ENCODE measurements at places on chromosomes 13 and 19. TPM values are rescaled to one million over a fixed set of nuclear protein-coding genes. Genes with fewer than 3 reads are reported as not detected.

- H3K36me3 ChIP-seq: peaks cover 16% of the 10 kb centered on the region
- no peak for DNase-seq
- peaks cover 22% of the 10 kb centered on the region for H3K4me1 ChIP-seq
- peak overlapping the region; percentile 78 for H3K4me3 ChIP-seq
- no peaks in the 10 kb centered on the region for H3K27me3 ChIP-seq
Measured at GRCh38 chr19:57241176-57241575, 744 bp downstream of the ZNF805 start.

DNA sequence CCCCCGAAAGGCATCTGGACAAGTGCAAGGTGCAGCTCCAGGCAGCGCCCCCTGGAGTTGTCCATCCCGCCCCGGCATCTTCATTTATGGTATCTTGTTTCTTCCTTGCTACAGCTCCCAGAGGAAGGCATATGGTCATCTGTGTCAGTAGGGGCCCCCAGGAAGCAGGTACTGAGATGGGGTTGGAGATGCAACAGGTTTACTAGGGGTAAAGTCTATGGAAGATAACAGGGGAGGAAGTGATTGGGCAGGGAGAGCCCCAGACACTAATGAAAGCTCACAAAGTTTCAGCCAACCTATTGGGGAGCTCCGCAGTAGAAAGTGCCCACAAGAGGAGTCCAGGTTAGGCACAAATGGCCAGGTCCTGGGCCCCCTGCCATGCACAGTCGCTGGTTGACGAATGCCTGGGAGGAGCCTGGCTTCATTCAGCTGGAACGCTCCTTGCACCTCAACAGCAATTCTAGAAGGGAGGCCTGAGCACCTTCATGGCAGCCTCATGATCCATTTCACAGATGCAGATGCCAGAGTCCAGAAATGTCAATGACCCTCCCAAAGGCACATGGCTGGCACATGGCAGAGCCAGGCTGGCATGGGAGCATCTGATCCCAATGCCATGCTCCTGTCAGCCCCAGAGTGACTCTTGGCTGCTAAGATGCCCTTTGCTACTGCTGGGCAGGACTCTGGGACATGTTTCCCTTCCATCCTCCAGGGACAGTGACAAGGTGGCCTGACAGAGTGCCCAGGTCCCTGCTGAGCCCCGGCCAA, 23.8 kb upstream of the PEPD start:
- H3K36me3 ChIP-seq: no peaks in the 10 kb centered on the region
- no peak overlapping the region for H3K27ac ChIP-seq
- H3K27me3 ChIP-seq: no peaks in the 10 kb centered on the region
- DNase-seq: no peak
- no peaks in the 10 kb centered on the region for H3K4me1 ChIP-seq
- H3K4me3 ChIP-seq: no peak overlapping the region

DNA sequence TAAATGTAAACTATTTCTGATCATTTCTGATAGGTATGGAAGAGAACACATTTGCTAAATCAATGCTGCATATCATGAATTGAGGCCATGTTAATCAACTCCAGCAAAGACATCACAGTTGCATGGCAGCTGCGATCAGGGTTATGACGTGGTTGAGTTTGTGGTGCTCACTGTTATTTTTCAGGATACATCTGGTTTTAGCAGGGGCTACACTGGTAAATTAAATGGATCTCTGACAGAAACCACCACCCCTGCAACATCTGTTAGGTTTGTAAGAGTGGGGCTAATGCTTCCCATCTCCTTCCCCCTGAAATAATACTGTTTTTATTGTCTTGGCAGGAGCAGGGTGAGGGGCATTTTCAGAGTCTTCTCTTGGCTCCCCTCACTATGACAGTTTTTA, 444.4 kb upstream of the ZNF507 start:
- H3K4me3 ChIP-seq: no peak overlapping the region
- no peaks in the 10 kb centered on the region for H3K36me3 ChIP-seq
- H3K27me3 ChIP-seq: no peaks in the 10 kb centered on the region
- H3K27ac ChIP-seq: no peak overlapping the region
- DNase-seq: no peak

GRK1 gene
- not detected for total RNA-seq

- no peaks in the 10 kb centered on the region for H3K36me3 ChIP-seq
- no peak overlapping the region for H3K27ac ChIP-seq
- H3K4me1 ChIP-seq: peaks cover 32% of the 10 kb centered on the region
- DNase-seq: peak; percentile 28
- no peak overlapping the region for H3K4me3 ChIP-seq
- H3K27me3 ChIP-seq: peaks cover 63% of the 10 kb centered on the region
Measured at GRCh38 chr13:99956473-99957349, 14.9 kb downstream of the ZIC5 start.

DNA sequence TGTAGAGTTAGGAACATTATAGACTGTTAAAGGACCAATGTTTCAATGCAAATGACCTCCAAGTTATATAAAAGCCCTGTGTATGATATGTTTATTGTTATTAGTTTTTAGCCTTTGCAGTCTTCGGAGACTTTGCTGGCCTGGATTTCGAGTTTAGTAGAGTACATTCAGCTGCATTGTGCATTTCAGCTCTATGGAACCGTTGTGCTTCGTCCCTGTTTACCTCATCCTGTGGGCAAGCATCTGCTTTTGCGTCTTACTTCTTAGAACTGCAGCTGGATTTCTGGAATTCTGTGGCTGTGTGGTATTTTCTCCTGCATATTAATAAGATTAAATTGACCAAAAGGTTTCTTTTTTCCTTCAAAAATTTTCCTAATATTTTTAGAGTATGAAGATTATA, 138.6 kb downstream of the KCNRG start:
- no peak for DNase-seq
- no peaks in the 10 kb centered on the region for H3K4me1 ChIP-seq
- H3K27ac ChIP-seq: no peak overlapping the region
- no peaks in the 10 kb centered on the region for H3K27me3 ChIP-seq
- no peak overlapping the region for H3K4me3 ChIP-seq
- H3K36me3 ChIP-seq: no peaks in the 10 kb centered on the region

PNPLA6 gene
- 118 TPM for total RNA-seq

KLF2 gene
- total RNA-seq: 246 TPM

LYPD5 gene
- not detected for total RNA-seq

DNA sequence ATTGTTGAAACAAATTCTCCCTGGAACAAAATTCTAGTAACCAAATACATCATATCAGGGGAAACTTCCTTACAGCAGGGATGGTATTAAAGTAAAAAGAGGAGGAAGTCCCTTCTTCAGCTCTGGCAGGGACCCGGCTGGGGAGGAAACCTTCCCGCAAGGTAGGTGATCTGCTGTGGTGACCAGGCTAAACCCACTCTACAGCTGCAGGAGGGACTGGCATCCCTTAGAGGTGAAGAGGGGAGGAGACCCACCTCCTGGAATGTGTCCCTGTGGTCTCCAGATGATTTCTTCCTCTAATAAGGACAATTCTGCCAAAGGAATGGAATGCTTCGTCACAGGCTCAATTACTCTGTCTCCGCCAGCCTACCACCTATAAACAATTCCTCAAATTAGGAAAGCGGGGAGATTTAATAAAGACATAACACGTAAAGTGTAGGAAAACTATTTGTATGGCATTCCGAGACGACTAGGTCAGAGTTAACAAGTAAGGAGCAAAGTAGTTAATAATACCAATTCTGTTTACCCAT, 637 bp upstream of the PDS5B start:
- H3K4me3 ChIP-seq: peak overlapping the region; percentile 53
- peak; percentile 32 for DNase-seq
- H3K27ac ChIP-seq: peak overlapping the region; percentile 69
- no peaks in the 10 kb centered on the region for H3K27me3 ChIP-seq
- peaks cover 9% of the 10 kb centered on the region for H3K4me1 ChIP-seq

ZNF14 gene
- 18.6 TPM for total RNA-seq

GRCh38 chr19:41533671-41534215, 42.2 kb upstream of the CEACAM21 start:
- no peak overlapping the region for H3K4me3 ChIP-seq
- no peak for DNase-seq
- H3K36me3 ChIP-seq: no peaks in the 10 kb centered on the region
- no peaks in the 10 kb centered on the region for H3K27me3 ChIP-seq

UPK1A gene
- not detected for total RNA-seq

GRCh38 chr13:47081850-47082249, 185.0 kb upstream of the HTR2A start:
- no peaks in the 10 kb centered on the region for H3K36me3 ChIP-seq
- no peaks in the 10 kb centered on the region for H3K27me3 ChIP-seq
- no peak for DNase-seq
- H3K4me1 ChIP-seq: no peaks in the 10 kb centered on the region

- H3K36me3 ChIP-seq: peaks cover 16% of the 10 kb centered on the region
- no peaks in the 10 kb centered on the region for H3K4me1 ChIP-seq
- no peaks in the 10 kb centered on the region for H3K27me3 ChIP-seq
- DNase-seq: peak; percentile 82
- no peak overlapping the region for H3K4me3 ChIP-seq
Measured at GRCh38 chr13:97359181-97360057, 74.5 kb upstream of the RAP2A start.

DNA sequence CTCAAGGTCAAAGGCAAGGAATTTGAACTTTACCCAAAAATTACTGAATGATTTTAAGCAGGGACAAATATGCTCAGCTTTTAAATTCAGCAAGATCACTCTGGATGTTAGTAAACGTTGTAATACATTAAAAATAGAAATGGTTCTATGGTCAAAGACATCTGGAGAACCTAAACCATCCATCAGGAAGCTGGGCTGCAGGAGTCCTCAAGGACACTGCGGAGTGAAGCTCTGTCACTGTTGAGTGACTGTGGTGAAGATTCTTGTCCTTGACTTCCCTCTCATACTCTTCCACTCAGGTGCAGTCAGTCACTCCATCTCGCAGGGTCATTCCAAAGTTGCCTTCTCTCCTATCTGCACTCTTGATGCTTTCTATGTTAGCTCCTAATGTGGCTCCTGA, 450.7 kb downstream of the FOXO1 start:
- H3K27ac ChIP-seq: no peak overlapping the region
- H3K4me3 ChIP-seq: no peak overlapping the region
- H3K4me1 ChIP-seq: peaks cover 2% of the 10 kb centered on the region
- H3K36me3 ChIP-seq: no peaks in the 10 kb centered on the region
- DNase-seq: no peak
- H3K27me3 ChIP-seq: no peaks in the 10 kb centered on the region

LAIR2 gene
- 67.7 TPM for total RNA-seq

DNA sequence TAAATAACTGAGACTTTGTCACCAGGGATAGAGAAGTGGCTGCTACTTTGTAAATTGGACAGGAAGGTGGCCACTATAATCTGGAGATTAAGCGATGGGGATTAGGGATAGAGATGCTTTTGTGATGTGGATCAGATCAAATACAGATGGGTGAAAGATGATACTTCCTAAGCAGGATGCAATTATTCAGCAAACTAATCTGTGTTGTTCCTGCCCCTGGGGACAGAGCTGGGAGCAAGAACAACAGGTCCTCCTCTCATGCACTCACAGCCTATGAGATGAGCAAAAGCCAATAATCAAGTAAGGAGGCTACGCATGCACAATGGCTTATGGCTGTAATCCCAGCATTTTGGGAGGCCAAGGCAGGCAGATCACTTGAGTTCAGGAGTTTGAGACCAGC, 4.6 kb downstream of the RGL3 start:
- H3K27me3 ChIP-seq: peaks cover 10% of the 10 kb centered on the region
- H3K4me1 ChIP-seq: peaks cover 9% of the 10 kb centered on the region
- no peak overlapping the region for H3K4me3 ChIP-seq
- no peak overlapping the region for H3K27ac ChIP-seq
- no peaks in the 10 kb centered on the region for H3K36me3 ChIP-seq
- no peak for DNase-seq

Measured in natural killer cell (primary cell).